ENCODE measurements at places on chromosomes 11 and 22. TPM values are rescaled to one million over a fixed set of nuclear protein-coding genes. Genes with fewer than 3 reads are reported as not detected.

The GPHA2 gene
- polyA plus RNA-seq, result not detected

The CCND1 gene
- 20.1 TPM for polyA plus RNA-seq

The CRYBB2 gene
- polyA plus RNA-seq, result not detected

The IGLL1 gene
- polyA plus RNA-seq, result not detected

The OR56A1 gene
- 0.10 TPM for polyA plus RNA-seq

The XRRA1 gene
- 20.2 TPM for polyA plus RNA-seq

The PRG3 gene
- not detected for polyA plus RNA-seq

The MMP1 gene
- polyA plus RNA-seq, result 0.94 TPM

The OR52H1 gene
- 0.43 TPM for polyA plus RNA-seq

The ACRV1 gene
- polyA plus RNA-seq, result 0.16 TPM

The VPREB3 gene
- polyA plus RNA-seq, result 3.2 TPM

The ADAMTS8 gene
- 4.0 TPM for polyA plus RNA-seq

The GSTT2B gene
- 28.8 TPM for polyA plus RNA-seq

The APOA1 gene
- polyA plus RNA-seq, result 117 TPM

The GGTLC2 gene
- polyA plus RNA-seq, result not detected

The DGCR6 gene
- polyA plus RNA-seq, result 44.8 TPM

The APOL3 gene
- polyA plus RNA-seq, result not detected

The OR51E2 gene
- polyA plus RNA-seq, result not detected

The CALCA gene
- 0.33 TPM for polyA plus RNA-seq

The MAFF gene
- polyA plus RNA-seq, result 2.9 TPM

The C22orf42 gene
- not detected for polyA plus RNA-seq

The CNTF gene
- polyA plus RNA-seq, result 0.23 TPM

The OOSP4B gene
- not detected for polyA plus RNA-seq

The APOBEC3C gene
- 84.0 TPM for polyA plus RNA-seq

The CCDC73 gene
- polyA plus RNA-seq, result 0.76 TPM

The C1QTNF5 gene
- 5.8 TPM for polyA plus RNA-seq

The DEUP1 gene
- 2.0 TPM for polyA plus RNA-seq

The NEFH gene
- polyA plus RNA-seq, result 2.0 TPM

The HDHD5 gene
- 164 TPM for polyA plus RNA-seq

The LRRC74B gene
- polyA plus RNA-seq, result not detected

The PGR gene
- not detected for polyA plus RNA-seq

The EIF3M gene
- polyA plus RNA-seq, result 343 TPM

The PRR5L gene
- polyA plus RNA-seq, result 0.70 TPM

The MUC6 gene
- not detected for polyA plus RNA-seq

The SCGB1D1 gene
- polyA plus RNA-seq, result not detected

The RASD2 gene
- 0.61 TPM for polyA plus RNA-seq

All from cardiac muscle cell (in vitro differentiated cells and primary cell).